Anterior cingulate cortex (tissue), 58 donors: ENCODE measurements at places on chromosomes 7 and 10.

DNA sequence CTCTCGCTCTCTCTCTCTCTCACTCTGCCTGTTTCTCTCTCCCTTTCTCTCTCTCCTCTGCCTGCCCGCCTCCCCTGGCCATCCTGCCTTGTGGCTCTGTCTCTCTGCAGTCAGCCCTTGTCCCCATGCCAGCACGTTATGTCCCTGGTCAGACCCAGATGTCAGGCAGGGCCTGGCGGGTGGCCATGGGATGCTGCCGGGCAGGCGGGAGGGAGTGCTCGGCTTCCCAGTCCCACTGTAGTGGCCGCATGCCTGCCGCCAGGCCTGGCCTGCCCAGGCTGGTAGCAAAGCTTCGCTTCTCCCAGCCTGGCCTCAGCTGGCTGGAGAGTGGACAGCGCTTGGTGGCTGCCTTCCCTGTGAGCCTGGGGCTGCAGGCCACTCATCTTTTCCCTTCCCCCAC, 121.5 kb upstream of the ZNF716 start:
- DNase-seq = no peak

DNA sequence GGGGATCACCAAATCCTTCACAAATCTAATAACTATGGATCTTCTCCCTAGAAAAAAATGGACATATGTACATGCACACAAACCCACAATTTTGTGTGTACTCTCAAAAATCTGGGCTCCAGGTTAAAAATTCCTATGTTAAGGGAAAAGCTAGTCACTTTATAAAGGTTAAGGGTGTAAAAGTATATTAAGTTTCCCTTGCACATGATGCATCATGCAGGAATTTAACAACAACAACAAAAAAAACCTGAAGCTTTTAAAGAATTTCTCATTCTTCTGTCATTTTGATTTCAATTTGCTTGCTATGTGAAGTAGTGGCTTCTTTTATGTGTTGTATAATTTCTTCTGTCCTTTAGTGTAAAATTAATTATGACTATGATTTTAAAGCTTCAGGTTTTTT, 123.7 kb downstream of the CNOT4 start:
- no peak for DNase-seq

DNA sequence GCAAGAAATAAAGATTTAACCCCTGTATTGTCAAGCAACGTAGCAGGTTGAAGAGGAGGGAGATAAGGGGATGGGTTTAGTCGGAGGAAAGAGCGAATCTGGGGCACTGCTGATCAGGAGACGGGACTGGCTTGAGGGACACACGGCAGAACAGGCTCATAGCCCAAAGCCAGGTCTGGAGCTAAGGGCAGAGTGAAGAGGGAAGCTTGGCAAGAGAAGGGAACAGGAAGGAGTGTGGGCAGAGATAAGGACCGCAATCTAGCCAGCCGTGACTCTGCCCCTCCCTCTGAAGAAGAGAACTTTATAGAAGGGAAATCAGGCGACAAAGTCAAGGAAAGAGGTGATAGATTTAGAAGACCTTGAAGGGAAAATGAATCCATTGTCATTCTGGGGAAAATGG, 67.6 kb downstream of the CAV1 start:
- no peak for DNase-seq

DNA sequence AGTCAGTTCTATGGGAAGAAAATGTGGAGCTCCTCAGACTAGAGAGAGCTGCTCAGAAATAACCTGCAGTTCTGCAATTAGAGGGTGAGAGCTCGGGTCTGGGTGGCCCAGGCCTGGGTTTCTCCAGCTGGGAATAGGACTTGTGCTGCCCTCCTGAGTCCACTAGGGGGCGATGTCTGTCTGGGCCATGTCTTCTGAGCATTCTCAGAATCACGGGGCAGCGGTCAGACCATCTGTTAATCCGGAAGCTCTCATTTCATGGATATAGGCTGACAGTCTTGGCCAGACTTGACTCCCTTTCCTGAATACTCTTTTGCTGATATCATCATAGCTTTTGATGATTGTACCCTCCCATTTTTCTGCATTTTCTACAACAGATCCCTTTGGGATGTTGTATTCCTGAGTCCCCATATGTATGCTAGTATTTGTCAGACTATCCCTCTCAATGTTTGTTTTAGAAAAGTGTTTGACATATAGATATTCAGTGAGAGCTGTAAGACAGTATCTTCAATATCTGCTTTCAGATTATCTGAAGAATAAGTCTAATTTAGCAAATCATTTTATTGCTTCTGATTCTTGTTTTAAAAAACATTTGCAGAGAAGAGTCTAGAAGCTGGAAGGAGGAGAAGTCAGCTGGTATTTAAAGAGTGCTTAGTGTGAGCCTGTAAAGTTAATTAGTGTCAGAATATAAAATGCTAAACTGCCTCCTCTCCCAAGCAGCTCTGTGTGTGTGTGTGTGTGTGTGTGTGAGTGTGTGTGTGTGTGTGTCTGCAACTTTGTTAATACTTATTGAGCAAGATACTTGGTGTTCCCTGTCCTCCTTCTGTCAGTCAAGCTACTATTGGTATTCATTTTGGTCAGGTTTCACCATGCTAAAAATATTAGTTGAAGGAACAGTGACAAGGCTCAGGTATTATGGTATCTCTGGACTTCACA, 38.0 kb downstream of the STARD3NL start:
- DNase-seq = peak; percentile 62

DNA sequence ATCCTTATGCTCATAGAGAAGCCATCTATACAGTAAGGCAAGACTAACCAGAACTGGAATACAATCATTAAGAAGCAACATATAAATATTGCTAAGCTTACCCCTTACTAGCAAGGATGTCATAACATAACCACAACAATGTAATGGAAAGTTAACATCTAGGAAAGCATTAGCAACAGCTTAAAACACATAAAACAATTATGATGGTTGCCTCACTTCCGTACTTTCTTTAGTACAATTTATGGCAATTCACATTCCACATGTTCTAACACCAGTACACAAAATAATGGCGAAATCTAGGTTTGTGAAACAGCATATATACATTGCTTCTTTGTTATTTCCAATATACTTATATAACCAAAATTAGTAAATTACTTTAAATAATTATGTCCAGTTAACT, 195.0 kb downstream of the AHR start:
- no peak for DNase-seq

DNA sequence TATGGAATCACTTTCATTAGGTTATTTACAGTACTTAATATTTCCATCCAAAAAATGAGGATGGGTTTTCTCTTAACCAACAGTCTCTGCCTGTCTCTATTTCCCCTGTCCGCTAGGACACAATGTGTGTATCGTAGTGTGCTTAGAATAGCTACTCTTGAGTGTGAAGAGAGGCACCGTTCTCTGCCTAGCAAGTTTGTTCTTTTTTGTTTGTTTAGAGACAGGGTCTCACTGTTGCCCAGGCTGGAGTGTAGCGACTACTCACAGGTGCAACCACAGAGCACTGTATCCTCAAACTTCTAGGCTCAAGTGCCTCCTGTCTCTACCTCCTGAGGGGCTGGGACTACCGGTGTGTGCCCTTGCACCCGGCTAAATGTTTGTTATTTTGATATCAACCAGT, 121.9 kb downstream of the ANK3 start:
- no peak for DNase-seq

DNA sequence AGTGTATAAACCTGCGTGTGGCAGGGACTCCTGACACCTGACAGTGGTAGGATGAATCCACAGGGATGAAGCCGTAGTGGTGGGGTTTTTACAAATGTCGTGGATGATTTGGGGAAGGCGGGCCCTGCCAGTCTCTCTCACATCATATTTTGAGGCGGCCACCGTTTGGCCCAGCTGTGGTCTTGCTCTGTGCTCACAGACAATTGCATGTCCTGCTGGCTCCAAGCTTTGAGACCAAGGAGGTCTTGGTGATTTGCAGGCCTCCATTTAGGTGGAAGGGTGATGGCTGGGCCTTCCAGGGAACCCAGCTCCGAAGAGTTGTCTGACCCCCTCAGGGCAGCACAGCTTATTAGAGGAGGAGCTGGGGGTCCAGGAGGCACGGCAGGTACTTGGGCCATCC, 151.1 kb upstream of the SHH start:
- DNase-seq = no peak

- no peak for DNase-seq
These were observed 204.9 kb downstream of the DOCK4 start for GRCh38 chr7:112001091-112001826.

- no peak for DNase-seq
These were observed 2.1 kb downstream of the PRKG1 start for GRCh38 chr10:51076299-51076841.

DNA sequence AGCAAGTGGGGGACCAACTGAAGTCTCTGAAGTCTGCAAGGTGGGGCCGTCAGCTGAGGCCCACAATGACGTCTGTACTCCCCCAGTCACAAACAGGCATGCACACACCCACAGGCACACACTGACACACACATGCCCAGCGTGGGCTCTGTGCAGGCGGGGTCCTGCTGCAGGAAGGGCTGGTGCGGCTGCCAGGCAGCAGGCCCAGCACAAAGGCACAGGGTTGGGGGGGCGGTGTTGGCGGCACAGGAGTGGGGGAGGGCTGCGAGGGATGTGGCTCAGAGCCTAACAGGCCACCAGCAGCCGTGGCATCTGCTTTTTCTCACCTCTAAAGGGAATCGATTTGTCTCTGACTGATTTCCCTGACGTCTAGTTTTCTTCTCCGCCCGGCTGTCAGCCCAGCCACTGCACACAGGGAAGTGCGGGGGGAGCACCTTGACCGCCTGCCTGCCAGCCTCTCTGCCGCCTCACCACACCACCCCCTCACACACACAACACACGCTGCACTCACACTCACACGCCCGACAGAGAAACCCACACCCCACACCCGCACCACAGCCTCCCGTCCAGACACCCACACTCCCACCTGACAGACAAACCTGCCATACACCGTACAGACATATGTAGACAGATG, 43.5 kb upstream of the ZMIZ1 start:
- peak; percentile 38 for DNase-seq

- DNase-seq = no peak
These were observed 507.4 kb upstream of the PODXL start for GRCh38 chr7:132063800-132064199.

DNA sequence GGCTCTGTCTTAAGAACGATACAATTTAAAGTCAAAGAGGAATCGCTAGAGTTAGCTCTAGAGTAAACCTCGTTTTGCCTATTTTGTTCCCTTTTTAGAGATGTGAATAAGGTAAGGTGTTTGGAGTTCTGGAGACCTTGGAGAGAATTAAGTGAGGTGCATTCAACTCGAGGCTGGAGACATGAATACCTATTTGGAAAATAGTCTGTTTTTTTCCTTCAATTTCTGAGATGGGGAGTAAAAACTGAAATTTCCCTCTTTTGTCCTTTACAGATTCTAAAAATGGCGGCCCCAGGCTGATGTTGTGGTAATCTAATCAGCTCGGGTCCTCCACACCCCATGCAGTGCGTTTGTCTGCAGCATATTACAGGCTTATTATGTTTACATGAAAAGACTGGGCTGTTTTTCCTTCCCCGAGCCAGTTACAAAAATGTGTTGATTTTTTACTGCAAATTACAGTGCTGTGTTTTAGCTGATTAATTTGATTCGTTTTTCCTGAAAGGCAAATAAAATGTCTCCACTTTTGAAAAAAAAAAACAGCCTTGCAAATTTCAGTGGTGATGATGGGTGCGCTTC, 1.5 kb downstream of the KMT2E start:
- DNase-seq = no peak

DNA sequence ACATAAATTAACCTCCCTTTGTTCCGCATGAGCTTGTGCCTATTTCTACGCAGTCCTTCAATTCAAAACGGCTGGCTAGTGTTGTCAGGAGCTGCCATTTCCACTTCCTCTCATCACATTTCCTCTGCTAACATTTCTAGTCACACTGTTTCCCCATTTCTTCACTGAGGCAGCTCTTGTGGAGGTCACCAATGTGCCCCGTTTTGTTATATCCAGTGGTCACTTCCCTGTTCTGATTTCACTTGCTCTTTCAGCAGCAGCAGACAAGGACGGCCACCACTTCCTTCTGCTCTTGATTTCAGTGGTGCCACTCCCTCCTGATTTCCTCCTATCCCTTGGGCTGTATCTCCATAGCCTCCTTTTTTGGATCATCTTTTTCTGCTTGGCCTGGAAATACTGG, 64.8 kb upstream of the SEC61G start:
- DNase-seq = no peak

DNA sequence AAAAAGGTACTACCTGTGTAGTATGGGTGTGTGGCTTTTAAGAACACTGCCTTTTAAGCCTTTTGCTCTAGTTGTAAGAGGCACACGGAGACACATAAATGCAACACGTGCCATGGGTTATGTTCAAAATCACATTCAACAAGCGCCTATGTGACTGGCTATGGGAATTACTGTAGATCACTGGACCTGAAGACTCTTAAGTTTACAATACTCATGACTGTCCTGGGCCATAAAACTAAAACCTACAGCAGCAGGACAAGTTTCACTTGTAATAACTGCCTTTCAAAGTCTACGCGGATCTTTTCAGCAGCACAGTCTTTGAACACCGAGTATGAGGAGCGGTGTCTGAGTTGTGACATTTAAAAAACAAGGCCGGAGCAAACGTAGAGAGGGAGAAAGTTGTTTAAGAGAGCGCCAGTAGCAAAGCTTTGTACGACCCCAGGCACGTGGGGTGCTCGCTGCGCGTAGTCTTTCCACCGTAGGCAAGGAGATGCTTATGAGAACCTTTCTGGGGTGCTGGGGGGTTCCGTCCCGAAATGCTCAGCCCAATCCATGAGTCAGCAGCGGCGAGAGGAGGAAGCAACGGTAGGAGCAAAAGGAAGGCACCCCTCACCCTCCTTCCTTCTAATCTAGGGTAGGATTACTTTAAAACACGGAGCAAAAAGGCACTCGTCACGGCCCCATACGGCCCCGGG, 662 bp downstream of the DNAJC2 start:
- DNase-seq = no peak

DNA sequence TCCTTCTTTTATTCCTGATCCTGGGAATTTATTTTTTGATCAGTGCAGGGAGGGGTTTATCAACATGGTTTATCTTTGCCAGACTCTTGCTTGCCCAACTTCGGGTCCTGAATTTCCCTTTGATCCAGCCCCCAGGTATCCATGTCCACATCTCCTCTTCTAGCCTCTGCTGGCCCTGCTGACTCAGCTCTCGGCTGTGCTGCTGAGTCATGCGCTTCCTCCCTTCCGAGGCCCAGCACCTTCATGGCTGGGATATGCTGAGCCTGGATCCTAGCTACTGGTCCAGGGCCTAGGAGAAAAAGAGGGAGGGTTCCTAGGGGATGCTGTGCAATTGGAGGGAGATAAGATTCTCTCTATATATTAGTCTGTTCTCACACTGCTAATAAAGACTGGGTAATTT, 380.7 kb upstream of the SHH start:
- DNase-seq = no peak

- DNase-seq = no peak
These were observed 104.7 kb downstream of the SEPTIN7 start for GRCh38 chr7:35905555-35905954.

DNA sequence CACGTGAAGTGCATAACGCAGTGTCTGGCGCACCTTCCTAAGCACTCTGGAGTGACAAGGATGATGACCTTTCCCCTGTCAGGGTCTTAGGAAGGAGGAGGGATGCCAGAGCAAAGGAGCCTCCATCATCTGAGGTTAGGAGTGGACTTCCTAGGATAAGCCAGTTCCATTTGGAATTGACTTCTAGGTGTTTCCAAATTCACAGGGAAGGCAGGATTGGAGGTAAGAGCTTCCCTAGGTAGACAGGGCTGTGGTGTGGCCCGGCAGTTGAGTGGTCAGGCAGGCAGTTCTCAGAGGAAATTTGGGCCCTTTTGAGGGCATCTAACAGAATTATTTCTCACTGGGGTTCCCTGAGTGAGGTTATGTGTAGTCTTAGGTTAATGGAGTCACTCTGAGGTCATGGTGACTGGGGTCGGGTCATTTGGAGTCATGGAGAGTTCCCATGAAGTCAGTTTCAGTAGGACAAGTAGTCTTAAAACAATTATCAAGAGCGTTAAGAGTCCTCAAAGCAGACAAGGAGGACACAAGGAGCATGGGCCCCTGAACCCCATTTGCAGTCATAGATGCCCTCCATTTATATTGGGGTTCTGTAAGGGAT, 8.2 kb downstream of the PPIF start:
- DNase-seq = no peak
